EH (cell line): ENCODE measurements at places on chromosomes 6 and 20.

- DNase-seq = peak; percentile 68
Measured at GRCh38 chr6:45681860-45682511, 304.3 kb upstream of the SUPT3H start.

GRCh38 chr6:744666-745353 is 51.9 kb upstream of the EXOC2 start:
- no peak for DNase-seq

DNA sequence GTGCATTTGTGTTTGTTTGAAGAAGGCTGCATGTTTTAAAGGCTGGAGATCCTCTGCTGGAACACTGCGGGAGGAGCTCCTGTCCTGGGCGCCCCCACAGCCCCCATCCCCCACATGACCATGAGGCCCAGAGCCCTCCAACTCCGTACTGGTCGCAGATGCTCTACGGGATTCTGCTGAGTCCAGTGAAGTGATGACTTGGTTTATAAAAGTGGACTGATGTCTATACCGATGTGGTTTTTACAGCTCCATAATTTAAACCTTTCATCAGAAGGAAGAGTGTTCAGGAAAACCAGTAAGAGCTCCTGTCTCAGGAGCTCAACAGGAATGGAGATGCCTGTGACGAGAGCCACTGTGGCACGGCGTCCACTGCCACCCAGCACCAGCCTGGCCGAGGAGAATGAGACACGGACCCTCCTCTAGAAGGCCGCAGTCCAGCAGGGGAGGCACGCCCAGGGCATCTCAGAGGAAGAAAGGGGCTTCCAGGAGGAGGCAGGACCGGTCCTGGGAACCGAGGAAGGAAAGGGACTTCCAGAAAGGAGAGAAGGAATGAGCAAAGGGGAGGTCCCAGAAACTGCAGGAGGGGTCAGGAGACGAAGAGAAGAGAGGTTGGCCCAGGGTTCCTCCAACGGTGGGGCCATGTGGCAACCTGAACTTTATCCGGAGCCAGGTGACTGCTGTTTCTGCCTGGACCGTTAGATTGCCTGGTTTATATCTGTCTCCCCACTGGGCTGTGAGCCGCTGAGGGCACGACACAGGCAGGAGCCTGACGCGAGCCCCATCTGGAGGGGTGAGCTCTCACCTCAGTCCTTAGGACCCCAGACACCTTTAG is 26.9 kb downstream of the BFSP1 start:
- no peak for DNase-seq

- no peak for DNase-seq
Measured at GRCh38 chr6:75603106-75603420, 1.4 kb downstream of the SENP6 start.

DNA sequence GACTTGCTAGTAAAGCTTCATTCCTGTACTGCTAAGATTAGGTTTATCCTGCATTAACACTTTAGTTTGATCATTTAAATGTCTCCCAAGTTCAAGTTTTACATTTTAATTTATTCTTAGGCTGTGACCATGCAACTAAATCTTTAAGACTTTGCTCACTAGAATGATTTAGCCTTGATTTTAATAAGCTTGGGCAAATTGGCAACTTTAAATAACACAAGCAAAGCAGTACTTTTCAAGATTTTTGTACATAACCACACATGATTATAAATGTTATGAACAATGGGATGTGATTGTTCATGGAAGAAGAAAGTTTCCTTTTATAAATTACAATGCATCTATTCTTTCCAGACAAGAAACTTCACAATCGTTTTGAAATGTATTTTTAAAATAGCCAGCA is 948.0 kb upstream of the EPHA7 start:
- no peak for DNase-seq

DNA sequence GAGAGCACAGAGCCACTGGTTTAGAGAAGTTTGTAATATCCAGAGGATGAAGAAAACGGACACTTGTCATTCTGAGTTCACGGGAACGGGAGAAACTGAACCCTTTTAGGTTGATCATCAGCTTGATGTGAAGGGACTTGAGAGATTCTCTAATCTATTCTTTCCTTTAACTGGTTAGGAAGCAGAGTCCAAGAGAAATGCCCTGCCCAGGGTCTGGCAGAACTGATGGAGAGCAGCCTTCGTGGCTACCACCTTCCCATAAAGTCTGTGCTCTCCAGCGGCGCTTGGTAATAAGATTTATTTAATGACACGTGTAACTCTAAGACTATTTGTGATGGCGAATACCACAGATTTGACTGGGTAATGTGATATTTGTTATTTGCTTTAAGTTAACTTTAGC is 36.0 kb downstream of the E2F3 start:
- DNase-seq = no peak

DNA sequence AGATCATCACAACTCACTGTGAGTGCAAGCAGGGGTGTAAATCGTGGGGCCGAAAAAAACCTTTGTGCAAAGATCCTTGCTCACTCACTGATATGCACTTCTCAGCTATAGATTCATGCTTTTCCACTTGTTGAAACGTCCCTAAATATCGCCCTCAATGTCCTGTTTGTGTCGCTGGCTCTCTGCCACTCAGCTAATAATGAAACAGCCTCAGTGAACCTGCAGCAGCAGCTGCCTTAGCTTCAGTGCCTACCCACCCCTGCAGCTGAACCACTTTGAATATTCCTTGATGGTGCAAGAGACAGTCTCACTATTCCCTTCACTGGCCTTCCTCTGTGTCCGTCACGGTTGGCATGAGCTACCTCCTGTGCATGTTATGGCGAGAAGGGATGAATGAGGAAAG is 128.9 kb upstream of the NAA20 start:
- DNase-seq = no peak

DNA sequence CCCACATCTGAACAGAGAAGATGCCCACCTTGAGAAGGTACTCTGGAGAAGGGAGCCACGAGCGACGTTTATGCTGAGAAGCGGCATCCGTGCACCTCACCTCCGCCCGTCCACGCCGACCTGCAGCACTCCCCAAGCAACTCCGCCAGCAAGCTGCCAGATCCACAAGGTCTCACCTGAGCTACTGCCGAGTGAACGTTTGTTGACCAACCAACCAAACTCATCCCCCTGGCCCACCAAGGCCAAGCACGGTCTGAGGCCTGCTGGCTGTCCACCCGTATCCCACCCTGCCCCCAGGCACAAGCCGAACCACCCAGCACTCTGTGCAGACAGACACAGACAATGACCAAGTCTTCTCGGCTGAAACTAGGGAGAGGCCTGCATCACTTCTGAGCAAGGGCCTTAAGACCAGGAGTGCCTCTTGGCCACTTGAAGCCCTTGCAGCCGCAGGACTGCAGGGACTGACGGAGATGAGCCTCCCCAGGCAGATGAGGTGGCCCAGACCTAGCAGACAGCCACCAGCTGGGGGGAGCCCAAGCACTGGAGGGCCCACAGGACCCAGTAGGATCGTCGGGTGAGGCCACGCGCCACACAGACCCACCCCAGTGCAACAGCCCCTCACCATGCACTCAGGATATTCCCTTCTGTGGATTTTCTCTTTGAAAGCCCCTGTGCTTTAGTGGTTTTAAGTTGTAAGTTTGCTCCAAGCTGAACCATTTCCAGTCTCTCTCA is 12.1 kb downstream of the TAF4 start:
- DNase-seq = no peak

GRCh38 chr6:26217714-26218075 is 130.5 kb downstream of the HFE start:
- DNase-seq = peak; percentile 52

- DNase-seq = peak; percentile 74
Measured at GRCh38 chr20:35269055-35269781, 8.7 kb downstream of the MMP24OS start.

DNA sequence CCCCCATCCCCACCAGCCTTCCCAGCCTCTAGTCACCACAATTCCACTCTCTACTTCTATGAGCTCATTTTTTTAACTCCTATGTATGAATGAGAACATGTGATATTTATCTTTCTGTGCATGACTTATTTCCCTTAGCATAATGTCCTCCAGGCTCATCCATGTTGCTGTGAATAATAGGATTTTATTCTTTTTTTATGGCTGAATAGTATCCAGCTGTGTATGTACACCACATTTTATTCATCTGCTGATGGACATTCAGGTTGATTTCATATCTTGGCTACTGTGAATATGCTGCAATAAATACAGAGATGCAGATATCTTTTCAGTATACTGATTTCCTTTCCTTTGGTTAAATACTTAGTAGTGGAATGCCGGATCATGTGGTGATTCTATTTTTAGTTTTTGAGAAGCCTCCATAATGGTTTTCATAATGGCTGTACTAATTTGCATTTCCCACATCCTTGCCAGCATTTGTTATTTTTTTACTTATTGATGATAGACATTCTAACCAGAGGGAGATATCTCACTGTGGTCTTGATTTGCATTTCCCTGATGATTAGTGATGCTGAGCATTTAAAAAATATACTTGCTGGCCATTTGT is 194.9 kb downstream of the PACRG start:
- peak; percentile 14 for DNase-seq
